ENCODE measurements at places on chromosomes 16 and 17. TPM values are rescaled to one million over a fixed set of nuclear protein-coding genes. Genes with fewer than 3 reads are reported as not detected.

DNA sequence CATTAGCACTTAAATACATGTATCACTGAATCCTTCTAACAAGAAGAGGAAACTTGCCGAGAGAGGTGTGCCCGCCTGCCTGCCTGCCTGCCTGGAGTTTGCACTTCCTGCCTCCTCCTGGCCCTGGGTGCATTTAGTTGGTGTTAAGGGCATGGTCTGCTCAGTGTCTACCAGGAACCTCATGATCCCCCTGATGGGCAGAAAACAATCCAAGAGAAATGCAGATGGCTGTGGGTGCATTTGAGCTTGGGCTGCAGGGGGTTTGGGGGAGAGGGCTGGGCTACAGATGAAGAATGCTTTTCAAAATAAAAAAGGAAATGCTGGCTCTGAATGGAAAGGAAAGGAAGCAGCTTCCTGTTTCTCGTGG, 10.1 kb downstream of the KSR1 start:
- H3K4me3 ChIP-seq, result no peak overlapping the region
- H3K36me3 ChIP-seq, result no peaks in the 10 kb centered on the region

GRCh38 chr16:81595629-81596292, 151.2 kb downstream of the CMIP start:
- no peak overlapping the region for H3K4me3 ChIP-seq
- H3K36me3 ChIP-seq, result no peaks in the 10 kb centered on the region
- H3K27me3 ChIP-seq, result no peaks in the 10 kb centered on the region
- no peaks in the 10 kb centered on the region for H3K4me1 ChIP-seq
- no peak for DNase-seq
- no peak overlapping the region for H3K27ac ChIP-seq

DNA sequence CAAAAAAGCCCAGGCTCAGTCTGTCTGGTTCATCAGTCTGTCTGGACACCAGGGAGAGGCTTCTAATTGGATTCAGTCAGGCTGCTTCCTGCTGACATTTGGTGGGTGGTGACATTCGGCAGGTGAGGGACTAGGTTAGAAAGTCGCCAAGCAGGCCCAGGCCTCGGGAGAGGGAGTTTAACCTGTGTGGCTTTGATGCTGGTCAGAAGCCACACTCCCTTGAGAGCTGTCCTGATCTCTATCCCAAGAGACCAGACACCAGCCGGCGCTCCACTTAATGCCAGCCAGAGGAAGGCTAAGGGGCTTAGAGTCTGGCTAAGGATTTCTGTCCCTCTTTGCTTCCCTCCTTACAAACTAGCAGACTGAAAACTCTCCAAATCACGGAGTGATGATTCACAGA, 135.0 kb downstream of the GSG1L start:
- H3K27me3 ChIP-seq, result no peaks in the 10 kb centered on the region
- H3K4me3 ChIP-seq, result no peak overlapping the region
- DNase-seq, result no peak
- H3K4me1 ChIP-seq, result no peaks in the 10 kb centered on the region
- H3K27ac ChIP-seq, result no peak overlapping the region

Gene LPCAT2
- total RNA-seq, result 24.6 TPM

- H3K4me3 ChIP-seq, result no peak overlapping the region
- H3K4me1 ChIP-seq, result no peaks in the 10 kb centered on the region
- no peak overlapping the region for H3K27ac ChIP-seq
- H3K36me3 ChIP-seq, result no peaks in the 10 kb centered on the region
- DNase-seq, result no peak
Observed at GRCh38 chr17:63033142-63033541, 67.1 kb downstream of the TANC2 start.

GRCh38 chr16:48822431-48822830, 212.5 kb upstream of the N4BP1 start:
- DNase-seq, result no peak
- H3K4me3 ChIP-seq, result no peak overlapping the region
- H3K27me3 ChIP-seq, result no peaks in the 10 kb centered on the region
- H3K36me3 ChIP-seq, result no peaks in the 10 kb centered on the region
- no peak overlapping the region for H3K27ac ChIP-seq

DNA sequence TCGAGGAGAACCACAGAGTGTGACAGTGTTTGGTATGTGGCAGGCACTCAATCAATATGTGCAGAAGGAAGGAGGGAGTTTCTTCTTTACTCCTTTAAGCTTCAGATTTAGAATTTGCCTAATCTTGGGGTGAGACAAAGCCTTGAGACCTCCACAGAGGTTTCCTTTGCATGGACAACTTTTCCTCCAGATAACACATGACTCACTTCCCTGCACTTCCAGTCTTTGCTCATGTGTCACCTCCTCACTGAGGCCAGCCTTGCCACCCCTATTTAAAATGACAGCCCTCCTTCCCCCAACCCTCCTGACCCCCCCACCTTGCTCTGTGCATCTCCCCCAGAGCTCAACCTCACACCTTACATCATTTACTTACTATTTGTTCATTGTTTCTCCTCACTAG, 17.4 kb upstream of the NOS2 start:
- H3K4me1 ChIP-seq, result peaks cover 9% of the 10 kb centered on the region
- no peaks in the 10 kb centered on the region for H3K27me3 ChIP-seq
- no peak overlapping the region for H3K27ac ChIP-seq

DNA sequence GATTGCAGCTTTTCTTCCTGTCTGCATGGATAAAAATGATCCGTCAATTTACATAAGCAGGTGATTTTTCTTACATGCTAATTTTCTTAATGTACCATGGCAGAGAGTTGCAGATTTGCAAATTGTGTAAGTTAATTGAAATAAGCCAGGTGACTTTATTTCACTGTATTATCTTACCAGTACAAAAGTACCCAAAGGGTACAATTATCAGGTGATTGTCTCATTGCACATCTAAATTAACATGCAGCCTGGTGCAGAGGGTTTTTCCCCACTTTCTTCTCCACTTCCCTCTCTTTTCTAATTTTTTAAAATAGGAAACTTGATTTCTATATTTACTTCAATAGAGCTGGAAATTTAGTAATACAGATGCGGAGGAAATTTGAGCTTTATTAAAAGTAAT, 11.2 kb downstream of the NLK start:
- peaks cover 2% of the 10 kb centered on the region for H3K4me1 ChIP-seq
- H3K4me3 ChIP-seq, result no peak overlapping the region
- no peaks in the 10 kb centered on the region for H3K36me3 ChIP-seq
- no peak overlapping the region for H3K27ac ChIP-seq

DNA sequence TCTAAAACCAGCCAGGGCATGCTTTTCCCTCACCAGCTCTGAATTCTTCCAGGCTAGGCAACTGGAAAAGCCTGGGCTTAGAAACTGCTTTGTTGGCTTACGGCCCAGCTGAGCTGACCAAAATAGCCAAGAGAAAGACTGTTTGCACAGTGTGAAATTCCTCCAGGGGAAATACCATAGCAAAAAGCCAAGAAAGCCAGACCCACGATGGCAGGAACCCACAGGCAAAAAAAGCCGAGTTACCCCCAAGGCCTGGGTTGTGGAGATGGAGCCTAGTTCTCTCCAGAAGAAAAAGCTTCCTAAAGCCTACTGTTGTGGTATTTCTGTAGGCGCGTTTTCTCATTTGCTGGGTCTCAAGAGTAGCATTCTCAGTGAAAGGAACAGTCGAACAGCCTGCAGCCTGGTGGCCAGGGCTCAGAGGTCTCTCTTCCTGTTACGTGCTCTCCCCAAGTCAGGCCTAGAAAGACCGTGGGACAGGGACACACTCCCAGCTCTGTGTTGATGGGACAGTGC, 9.2 kb downstream of the SP2 start:
- H3K4me3 ChIP-seq, result no peak overlapping the region
- no peaks in the 10 kb centered on the region for H3K36me3 ChIP-seq
- peak overlapping the region; percentile 91 for H3K27ac ChIP-seq
- no peaks in the 10 kb centered on the region for H3K27me3 ChIP-seq

DNA sequence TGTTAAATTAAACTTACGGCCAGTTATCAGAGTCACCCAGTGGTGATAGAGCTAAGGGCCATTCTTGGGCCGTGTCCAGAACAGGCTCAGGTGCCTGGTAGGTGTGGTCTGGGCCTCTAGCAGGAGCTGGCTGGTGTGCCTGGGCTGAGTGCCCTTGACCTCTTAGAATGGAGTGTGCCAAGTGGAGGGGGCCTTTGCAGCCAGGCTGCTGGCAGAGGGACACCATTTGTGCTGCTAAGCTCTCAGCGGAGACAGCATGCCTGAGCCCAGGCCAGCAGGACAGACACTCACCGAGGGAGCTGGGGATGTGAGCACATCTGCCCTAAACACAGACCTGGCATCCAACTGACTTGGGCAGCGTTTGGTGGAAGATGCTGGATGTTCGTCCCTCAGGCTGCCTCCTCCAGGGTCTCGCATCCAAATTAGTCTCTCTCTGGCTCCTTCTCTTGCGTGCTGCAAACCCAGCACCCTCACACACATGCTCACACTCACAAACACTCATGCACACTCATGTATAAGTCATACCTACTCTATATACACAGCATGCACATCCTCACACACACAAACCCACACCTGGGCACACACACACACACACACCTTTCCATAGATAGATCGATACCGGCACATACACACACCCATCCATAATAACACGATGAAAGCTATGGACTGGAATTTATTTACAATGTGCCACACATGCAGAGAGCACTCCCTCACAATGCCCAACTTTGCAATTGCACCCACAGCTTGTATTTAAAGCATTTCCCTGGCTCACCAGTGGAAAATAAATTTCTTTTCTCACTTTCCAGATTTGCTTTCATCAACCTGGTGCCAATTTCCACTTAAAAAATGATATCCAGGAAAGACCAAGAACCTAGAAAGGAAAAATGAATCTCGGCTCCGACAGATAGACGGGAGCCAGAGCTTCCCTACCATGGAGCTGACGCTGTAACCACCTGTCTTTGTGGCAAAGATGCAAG, 33.6 kb upstream of the CDH5 start:
- no peak overlapping the region for H3K4me3 ChIP-seq
- no peaks in the 10 kb centered on the region for H3K27me3 ChIP-seq
- no peak overlapping the region for H3K27ac ChIP-seq

DNA sequence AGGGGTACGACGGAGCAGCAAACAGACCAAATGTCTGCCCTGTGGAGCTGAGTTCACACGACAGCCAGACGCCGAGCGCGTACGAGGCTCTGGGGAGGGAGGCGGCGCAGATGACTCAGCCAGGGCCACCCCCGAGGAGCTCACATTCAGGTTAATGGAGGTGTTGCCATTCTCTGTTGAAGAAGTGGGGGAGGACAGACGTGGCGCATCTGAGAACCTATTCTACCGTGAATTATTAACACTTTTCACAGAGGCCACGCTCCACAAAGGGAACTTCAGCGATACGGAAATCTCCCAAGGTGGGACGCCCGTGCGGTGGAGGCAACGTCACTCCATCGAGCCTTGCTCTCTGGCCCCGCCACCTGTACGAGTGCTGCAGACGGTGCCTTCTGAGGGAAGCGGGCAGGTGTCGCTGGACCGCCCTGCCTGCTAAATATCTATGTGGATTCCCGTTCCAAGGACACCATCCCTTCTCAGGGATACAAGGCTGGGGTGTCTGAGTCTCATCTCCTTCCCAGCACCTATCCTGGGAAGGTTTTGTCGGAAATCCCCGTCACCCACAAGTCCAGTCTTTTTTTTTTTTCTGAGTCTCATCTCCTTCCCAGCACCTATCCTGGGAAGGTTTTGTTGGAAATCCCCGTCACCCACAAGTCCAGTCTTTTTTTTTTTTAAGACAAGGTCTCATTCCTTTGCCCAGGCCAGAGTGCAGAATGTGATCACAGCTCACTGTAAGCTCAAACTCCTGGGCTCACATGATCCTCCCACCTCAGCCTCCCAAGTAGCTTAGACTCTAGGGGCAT, 19.0 kb downstream of the ABR start:
- no peaks in the 10 kb centered on the region for H3K36me3 ChIP-seq
- H3K27ac ChIP-seq, result no peak overlapping the region
- no peaks in the 10 kb centered on the region for H3K4me1 ChIP-seq
- DNase-seq, result no peak

Gene KRT23
- 1.3 TPM for total RNA-seq

Gene ZNF207
- 321 TPM for total RNA-seq

Gene TNP2
- not detected for total RNA-seq

Gene PRDM7
- total RNA-seq, result not detected

Gene MYO15A
- total RNA-seq, result 2.1 TPM

Gene MRM3
- 16.3 TPM for total RNA-seq

Gene CD300A
- 12.9 TPM for total RNA-seq

DNA sequence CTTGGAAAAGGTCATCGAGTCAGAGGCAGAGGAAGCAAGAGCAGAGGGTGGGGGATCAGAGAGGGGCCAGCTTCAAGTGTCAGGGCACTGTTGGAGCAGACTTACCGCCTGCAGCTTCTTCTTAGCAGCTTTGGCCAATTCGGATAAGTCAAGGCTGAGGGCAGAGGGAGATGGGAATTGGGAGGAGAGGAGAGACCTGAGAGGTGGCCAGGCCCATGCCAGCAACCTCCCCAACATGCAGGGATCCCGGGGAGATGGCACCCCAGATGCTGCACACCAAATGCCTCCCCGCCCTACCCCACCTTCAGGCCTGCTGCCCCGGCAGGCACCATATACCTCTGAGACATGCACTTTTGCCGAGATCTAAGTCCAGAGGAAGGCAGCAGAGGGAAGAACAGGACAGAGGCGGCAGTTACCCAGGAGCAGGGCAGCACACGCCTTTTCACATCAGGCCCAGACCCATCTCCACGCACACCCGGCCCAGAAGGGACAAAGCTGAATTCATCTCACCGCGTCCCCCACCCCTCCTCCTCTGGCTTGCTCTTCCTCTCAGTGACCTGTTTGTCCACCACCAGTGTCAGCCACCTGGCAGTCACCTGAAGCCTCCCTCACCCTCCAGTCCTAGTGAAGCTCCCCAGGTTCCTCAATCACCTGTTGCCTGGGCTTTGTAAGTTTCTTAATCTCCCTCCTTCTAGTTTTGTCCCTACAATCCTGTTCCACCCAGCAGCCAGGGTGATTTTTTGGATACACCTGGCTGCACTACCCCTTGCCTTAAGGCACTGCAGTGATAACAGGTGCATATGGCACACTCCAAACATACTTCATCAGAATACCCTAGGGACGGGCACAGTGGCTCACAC, 10.4 kb downstream of the TP53I13 start:
- no peaks in the 10 kb centered on the region for H3K27me3 ChIP-seq
- no peaks in the 10 kb centered on the region for H3K4me1 ChIP-seq
- H3K4me3 ChIP-seq, result no peak overlapping the region

Gene GRN
- 300 TPM for total RNA-seq

DNA sequence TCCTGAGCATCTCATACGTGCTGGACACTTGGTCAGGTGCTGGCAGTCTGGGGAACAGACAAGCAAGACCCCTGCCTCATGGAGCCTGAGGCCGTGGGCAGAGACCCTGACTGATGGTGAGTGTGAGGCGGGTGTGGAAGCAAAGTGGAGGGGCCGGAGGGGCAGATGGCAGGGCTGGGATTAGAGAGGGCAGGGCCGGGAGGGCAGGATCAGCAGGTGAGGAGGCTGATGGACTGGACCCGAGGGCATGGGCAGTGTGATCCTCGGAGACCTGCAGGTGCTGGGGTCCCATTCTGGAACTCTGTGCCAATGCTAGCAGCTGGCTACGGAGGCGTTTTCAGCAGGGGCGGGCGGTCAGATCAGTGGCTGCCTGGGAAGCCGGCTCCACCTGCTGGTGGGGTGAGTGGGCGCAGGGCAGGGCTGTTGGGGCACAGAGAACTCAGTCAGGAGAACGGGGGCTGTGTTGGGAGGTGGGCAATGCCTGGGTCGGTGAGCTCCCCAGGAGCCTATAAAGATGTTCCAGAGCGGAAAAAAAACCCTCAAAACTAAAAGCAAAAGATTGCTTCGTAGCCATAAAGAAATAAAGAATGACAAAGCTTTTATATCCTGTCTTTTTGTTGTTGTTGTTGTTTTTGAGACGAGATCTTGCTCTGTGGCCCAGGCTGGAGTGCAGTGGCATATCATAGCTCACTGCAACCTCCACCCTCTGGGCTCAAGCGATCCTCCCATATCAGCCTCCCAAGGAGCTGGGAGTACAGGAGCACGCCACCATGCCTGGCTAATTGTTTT, 8.9 kb upstream of the C16orf74 start:
- no peaks in the 10 kb centered on the region for H3K36me3 ChIP-seq
- no peak overlapping the region for H3K27ac ChIP-seq
- DNase-seq, result no peak
- no peaks in the 10 kb centered on the region for H3K4me1 ChIP-seq
- no peak overlapping the region for H3K4me3 ChIP-seq

Measured in lung (tissue), 17 donors.